ENCODE measurements at places on chromosomes 7 and 10. TPM values are rescaled to one million over a fixed set of nuclear protein-coding genes. Genes with fewer than 3 reads are reported as not detected.

RSU1 gene
- polyA plus RNA-seq = 125 TPM

GATA3 gene
- polyA plus RNA-seq = 0.26 TPM

GRCh38 chr10:110376021-110376766, 71.5 kb upstream of the SMNDC1 start:
- no peaks in the 10 kb centered on the region for H3K36me3 ChIP-seq
- DNase-seq = no peak
- no peak overlapping the region for H3K4me3 ChIP-seq
- H3K27ac ChIP-seq = no peak overlapping the region

GRCh38 chr7:74599244-74599643, 58.3 kb upstream of the GTF2I start:
- H3K4me3 ChIP-seq = no peak overlapping the region
- no peaks in the 10 kb centered on the region for H3K36me3 ChIP-seq
- no peak overlapping the region for H3K27ac ChIP-seq
- no peaks in the 10 kb centered on the region for H3K4me1 ChIP-seq
- H3K27me3 ChIP-seq = no peaks in the 10 kb centered on the region
- DNase-seq = no peak

DNA sequence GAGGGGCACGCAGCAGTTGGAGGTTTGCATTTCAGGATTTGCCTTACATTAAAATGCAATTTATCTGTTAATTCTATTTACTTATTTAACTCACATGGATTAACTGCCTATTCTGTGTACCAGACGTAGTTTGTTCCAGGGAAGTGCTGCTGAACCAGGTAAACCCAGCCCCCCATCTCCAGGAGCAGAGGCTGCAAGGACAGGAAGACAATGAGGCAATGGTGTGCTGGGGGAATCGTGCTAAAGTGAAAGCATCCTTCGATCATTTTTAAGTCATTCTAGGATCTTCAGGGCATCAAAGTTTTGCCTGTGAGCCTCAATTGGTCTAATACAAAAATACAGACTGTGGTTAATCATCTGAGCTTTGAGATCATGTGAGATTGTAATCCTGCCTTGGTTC, 166.4 kb downstream of the DNAJB6 start:
- H3K27me3 ChIP-seq = peaks cover 19% of the 10 kb centered on the region
- H3K36me3 ChIP-seq = peaks cover 13% of the 10 kb centered on the region
- H3K27ac ChIP-seq = no peak overlapping the region
